AG09309 (cell line): ENCODE measurements at places on chromosomes 3 and 15.

DNA sequence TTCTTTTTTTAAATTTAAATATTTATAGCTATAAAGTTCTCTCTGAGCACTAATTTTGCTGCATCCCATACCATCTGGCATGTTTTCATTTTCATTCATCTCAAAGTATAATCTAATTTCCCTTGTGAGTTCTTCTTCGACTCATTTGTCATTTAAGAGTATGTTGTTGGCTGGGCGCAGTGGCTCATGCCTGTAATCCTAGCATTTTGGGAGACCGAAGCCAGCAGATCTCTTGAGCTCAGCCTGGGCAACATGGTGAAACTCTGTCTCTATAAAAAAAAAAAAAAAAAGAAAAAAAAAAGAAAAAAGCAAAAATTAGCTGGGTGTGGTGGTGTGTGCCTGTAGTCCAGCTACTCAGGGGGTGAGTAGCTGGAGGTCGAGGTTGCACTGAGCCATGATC lies 34.8 kb downstream of the MAP1A start:
- DNase-seq, result no peak

GRCh38 chr3:58155838-58156237 lies 54.9 kb downstream of the DNASE1L3 start:
- no peak for DNase-seq

DNA sequence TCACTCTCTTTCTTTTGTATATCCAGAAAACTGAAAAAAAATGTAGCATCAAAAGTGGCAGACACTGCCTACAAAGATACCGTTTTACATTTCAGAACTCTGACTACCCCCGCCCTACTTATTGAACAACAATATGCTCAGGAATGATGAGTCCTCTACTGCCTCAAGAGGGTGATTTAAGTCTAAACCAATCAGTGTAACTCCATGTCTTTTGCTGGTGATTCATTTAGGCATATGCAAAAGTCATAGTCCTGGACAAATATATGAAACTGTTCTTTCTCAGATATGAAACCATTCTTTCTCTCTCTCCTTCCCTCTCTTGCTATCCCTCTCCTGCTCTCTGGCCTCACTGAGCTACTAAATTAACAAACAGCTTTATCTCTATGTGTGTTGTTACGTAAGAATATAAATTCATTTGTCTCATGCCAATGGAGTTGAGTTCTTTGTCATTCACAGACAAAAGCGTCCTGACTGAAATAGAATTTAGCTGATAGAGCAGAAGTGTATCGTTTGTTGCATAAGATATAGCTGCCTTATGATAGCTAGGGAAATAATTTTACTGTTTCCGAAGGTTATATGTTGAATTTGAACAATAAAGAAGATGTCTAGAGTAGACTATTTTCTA lies 133.7 kb upstream of the OSTN start:
- DNase-seq, result no peak

DNA sequence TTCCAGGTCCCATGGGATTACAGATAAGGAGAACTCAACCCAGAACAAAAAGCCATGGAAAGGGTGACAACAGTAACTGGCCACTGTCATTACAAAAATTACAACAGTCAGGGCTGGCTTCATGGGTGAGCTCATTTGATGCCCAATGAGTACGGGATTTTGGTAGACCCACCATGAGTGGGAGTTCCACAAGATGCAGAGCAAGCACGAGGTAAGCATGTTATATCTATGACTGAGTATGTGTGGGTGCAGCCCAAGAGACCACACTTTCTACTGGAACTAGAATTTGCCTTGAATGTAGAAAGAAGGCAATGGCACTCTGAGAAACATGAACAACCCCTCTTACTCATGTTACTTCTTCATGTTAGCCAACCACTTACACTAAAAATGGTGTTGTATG lies 83.3 kb downstream of the IGF2BP2 start:
- DNase-seq, result no peak

GRCh38 chr3:60131618-60132017 lies 1081.8 kb upstream of the CFAP20DC start:
- no peak for DNase-seq

DNA sequence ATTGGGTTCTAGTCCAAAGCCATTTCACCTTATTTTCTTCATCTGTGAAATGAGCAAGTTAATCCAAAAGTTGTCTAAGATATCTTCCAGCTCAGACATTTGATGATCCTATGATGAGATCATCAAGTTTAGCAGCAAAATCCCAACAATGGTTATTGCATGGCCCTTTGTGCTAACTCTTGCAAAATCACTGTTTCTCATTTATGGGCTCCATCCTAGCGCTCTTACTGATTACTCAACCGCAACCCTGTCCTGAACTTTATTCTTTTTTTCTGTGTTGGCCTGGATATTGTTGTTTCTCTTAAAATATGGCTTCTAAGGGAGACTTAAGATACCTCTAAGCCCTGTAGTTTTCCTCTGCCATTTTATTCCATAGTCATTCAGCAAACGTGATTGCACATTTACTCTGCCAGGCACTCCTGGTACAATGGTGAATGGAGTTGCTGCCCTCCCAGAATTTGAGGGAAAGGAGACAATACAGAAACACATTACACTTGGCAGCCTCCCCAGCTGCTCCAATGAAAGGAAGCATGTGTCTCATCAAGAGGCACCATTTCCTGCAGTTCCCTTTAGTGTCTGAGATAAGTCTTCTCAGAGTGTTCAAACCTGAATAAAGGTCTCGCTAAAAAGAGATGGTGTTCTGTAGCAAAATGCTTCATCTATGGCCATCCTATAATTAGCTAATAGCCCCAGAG lies 4.4 kb downstream of the GXYLT2 start:
- peak; percentile 91 for DNase-seq

DNA sequence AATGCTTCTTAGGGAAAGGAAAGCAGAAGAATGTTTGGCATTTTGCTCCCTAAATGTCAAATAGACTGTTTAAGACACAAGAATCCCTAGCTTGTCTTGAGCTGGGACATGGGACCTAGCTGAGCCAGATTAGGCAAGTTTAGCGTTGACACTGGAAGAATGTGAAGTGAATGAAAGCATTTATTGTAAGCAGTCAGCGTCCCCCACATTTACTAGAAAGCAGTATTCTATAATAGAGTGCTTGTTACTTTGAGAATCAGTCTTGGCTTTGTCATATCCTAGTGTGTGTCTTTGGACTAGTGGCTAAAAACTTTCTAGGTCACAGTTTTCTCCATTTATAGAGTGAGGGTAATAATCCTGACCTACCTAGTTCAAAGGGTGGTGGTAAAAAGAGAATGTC lies 161.6 kb downstream of the ADAMTSL3 start:
- no peak for DNase-seq

GRCh38 chr3:63528325-63529000 lies 124.0 kb upstream of the SNTN start:
- DNase-seq, result no peak

DNA sequence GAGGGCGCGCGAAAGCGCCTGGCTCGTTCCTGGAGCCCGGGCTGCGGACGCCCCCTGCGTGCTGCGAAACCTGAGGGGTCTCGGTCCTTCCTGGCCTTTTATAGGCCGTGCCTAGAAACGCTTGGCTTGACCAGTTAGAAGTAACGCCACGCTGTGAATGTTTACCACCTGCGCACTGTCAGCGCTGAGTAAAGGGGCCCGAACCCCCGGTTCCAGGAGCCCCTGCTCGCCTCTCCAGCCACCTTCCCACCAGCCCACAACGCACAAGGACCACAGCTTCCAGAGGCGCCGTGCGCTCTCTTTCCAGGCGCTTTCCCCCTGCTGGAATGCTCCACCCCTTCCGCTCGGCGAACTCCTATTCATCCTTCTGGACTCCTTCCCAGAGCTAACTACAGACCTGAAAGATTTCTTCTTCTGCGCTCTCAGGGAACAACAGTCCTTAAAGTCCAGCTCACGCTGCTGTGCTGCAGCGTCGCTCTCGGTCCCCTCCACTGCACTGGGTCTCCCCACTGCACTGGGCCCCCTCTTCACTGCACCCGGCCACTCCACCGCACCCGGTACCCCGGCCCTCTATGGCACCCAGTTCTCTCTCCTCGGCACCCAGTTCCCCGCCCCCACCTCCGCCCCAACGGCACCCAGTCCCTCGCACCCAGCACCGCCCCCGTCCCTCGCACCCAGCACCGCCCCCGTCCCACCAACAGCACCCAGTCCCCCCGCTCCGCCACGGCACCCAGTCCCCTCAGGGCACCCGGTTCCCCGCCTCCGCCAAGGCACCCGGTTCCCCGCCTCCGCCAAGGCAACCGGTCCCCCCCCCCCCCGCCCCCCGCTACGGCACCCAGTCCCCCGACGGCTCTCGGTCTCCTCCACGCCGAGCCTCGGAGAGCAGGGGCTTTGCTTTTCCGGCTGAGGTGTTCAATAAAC lies 69.8 kb downstream of the SQOR start:
- no peak for DNase-seq

- no peak for DNase-seq
Measured at GRCh38 chr3:116561529-116561928, 116.2 kb upstream of the LSAMP start.

- DNase-seq, result no peak
Measured at GRCh38 chr15:99430881-99431401, 134.8 kb upstream of the MEF2A start.

GRCh38 chr15:40252141-40252437 lies 13.2 kb downstream of the PAK6 start:
- no peak for DNase-seq

GRCh38 chr15:93656041-93656440 lies 567.0 kb upstream of the RGMA start:
- no peak for DNase-seq
